ENCODE measurements at places on chromosomes 7 and 10.

DNA sequence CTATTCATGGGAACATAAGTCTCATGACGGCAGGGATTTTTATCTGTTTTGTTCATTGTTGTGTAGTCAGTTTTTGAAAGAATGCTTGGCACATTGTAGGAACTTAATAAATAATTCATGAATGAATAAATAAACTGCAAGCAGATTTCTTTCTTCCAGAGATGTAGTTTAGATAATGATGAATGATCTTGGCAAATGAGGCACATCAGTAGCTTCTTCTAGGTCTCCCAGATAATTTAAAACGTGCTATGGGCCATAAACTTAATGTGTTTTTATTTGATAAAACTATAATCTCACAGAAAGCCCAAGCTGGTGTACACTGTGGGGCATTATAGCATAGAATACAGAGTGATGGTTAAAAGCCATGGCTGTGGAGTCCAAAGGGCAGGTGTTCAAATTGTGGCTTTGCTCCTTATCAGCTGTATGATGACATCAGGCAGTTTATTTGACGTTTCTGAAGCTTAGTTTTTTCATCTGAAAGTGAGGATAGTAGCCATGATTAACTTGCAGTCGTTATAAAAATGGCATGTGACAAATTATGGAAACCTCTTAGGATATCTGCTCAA, 3.5 kb downstream of the MGAM start:
- no peak for DNase-seq

DNA sequence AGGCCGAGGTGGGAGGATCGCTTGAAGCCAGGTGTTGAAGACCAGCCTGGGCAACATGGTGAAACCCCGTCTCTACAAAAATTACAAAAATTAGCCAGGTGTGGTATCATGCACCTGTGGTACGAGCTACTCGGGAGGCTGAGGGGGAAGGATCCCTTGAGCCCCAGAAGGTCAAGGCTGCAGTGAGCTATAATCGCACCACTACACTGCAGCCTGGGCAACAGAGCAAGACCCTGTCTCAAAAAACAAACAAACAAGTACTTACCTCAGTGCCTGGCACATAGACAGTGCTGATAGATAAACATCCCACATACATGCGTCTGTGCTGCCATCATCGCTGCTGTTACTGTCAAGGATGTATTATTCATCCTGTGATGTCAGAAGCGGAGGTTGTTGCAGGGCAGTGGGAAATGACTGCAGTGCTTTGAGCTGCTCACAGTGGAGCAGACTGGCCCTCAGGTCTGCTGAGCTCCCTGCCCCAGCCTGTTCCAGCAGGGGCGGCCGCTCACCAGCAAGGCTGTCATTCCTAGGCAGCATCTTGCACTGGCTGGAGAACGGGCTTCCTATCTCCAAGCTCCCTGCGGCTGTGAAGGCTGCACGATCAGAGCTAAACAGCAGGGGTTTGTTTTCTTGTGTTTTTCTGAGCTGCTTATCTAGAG, 18.6 kb downstream of the FOXK1 start:
- DNase-seq, result no peak

DNA sequence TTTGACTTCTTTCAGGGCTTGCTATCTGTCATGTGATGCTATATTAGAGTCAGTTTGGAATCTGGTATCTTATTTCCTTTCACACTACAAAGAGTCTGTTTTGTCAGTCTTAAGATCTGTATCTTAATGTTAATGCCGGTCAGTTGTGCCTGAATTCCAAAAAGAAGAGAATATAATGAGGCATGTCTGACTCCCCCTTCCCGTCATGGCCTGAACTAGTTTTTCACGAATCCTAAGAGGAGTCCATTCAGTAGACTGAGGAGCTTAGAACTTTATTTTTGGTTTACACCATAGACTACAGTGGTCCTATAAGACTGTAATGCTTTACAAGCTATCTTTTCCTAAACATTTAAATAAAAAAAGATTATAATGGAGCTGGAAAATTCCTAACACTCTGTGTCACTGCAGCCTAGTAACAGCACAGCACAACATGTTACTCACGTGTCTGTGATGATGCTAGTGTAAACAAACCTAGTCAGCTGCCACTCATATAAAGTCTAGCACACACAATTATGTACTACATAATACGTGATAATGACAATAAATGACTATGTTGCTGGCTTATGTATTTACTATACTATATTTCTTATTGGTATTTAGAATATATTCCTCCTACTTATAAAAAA, 50.6 kb downstream of the VPS41 start:
- DNase-seq, result no peak

DNA sequence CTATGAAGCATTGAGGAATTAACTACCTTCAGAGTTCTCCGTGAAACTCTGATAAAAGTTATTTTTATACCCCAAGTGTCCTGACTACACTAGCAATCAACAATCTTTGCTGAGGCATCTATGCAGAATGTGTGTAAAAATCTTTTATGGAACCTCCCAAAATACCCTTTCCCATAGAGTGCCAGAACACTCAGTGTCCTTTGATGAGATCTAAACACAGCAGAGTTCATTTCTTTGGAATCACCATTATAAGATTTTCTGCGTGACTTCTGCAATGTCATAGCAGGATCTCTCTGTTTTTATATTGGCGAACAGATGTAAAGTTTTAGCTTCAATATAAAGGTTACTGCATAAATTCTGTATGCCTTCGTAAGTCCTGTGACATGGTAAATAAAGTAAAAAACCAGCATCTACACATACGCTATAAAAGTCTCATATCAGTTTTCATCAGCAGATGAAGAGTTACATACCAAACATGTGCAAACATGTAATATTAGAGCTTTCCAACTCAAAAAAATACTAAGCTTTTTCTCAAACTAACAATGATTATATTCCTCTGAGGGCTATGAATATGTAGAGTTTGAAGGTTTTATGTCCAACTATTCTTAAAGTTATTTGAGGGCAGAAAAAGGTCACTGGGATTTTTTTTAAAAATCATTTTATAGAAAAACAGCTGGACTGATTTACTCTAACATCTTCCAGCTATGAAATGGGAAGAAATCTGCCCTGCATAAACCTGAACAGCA, 67.2 kb downstream of the SKIDA1 start:
- DNase-seq, result no peak

DNA sequence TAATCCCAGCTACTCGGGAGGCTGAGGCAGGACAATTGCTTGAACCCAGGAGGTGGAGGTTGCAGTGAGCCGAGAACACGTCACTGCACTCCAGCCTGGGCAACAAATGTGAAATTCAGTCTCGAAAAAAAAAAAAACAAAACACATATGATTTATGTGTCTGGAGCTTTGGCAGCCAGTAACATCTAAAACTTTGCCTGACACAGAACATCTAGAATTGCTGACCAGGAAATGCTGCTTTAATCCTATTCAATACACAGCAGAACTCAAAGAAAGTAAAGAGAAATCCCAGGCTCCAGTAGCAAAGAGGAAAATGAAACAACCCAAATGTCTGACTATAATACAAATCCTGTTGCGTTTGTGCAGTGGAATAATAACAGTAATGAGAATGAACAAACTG, 4.5 kb upstream of the CCDC6 start:
- no peak for DNase-seq

DNA sequence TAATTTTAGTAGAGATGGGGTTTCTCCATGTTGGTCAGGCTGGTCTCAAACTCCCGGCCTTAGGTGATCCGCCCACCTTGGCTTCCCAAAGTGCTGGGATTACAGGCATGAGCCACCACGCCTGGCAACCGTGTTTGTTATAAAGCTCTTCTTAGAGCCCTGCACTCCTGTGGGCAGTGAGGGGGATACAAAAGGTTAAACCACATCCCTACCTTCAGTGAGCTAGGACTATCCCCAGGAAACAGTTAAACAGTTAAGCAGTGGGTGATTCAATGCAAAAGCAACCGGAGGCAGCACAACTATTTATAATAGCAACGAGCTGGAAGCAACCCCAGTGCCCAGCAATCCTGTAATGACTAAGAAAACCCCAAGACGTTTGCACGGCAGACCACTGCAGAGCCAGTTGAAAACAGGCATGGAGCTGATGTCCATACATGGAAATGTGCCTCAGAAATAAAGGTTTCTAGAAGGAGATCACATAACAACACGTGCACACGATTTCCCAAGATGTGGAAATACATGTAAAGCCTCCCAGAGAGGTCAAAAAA, 107.2 kb upstream of the LYZL2 start:
- no peak for DNase-seq

- DNase-seq, result no peak
Observed at GRCh38 chr7:26153241-26153822, 1.3 kb downstream of the NFE2L3 start.

DNA sequence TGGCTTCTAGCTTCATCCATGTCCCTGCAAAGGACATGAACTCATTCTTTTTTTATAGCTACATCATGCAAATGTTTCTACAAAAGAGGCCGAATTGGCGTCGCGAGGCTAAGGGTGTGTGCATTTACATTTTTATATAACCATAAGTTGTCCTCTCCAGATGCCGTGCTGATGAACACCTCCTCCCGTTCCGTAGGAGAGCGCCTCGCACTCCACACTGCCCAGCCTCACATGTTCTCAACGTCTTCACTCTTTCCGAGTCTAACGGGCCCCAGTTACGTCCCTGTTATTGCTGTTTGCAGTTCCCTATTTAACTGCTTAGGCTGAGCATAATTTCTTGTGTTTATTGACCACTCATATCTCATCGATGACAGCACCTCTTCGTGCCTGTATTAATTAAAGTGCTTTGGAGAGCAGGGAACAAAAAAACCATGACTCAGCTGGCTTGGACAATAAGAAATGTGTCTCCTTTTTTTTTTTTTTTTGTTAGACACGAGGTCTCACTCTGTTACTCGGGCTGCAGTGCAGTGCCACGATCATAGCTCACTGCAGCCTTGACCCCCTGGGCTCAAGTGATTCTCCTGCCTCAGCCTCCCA, 113.5 kb upstream of the SDK1 start:
- no peak for DNase-seq

- no peak for DNase-seq
Observed at GRCh38 chr10:49310460-49310859, 11.5 kb downstream of the C10orf71 start.

DNA sequence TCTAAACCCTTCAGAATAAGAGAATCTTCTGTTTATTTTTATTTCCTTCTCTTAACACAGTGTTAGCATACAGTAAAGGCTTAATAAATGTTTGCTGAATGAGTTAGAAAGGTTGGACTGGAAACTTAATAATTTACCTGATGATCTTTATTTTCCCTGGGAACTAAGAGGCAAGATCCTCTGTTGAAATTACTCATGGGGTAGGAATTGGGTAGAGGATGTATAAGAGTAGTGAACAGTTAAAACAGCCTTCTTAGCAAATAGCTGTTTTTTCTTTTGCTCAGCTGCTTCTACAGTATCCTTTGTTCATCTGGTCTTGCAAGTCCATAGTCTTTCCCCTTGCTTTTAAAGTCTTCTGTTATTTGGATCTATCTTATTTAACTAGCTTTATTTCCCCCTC, 80.0 kb downstream of the AKAP9 start:
- DNase-seq, result no peak

DNA sequence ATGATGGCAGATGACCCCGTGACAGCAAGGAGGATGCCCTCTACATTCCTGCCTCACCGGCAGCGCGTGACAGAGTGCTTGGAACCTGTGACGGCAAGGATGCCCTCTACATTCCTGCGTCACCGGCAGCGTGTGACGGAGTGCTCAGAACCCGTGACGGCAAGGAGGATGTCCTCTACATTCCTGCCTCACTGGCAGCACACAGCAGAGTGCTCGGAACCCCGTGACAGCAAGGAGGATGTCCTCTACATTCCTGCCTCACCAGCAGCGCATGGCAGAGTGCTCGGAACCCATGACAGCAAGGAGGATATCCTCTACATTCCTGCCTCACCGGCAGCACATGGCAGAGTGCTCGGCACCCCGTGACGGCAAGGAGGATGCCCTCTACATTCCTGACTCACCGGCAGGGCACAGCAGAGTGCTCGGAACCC, 231.0 kb downstream of the DIP2C start:
- DNase-seq, result no peak

- DNase-seq, result no peak
Observed at GRCh38 chr10:13395540-13395939, 47.4 kb upstream of the SEPHS1 start.

- DNase-seq, result no peak
Observed at GRCh38 chr7:139783647-139784385, 6.0 kb upstream of the HIPK2 start.

DNA sequence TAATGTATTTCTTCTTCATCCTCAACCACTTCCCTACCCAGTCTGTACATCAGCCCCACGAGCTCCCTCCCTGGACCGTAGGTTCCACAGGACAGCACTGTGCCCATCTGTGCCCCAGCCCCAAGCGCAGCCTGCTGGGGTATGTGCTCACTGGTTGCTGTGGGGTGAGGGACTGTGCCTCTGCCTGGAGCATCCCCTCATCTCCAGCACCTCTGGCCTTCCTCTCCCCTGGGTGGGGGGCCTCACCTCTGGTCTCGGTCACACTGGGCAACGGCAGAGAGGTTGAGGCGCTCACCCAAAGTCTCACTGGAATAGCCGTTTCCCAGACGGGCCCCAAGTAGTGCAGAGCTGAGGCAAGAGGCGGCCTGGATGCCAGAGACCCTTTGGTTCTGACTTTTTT, 1.5 kb upstream of the PRKAR1B start:
- DNase-seq, result no peak

- DNase-seq, result no peak
Observed at GRCh38 chr7:35316549-35316948, 62.6 kb upstream of the TBX20 start.

- DNase-seq, result no peak
Observed at GRCh38 chr10:121302541-121303180, 295.6 kb downstream of the FGFR2 start.

DNA sequence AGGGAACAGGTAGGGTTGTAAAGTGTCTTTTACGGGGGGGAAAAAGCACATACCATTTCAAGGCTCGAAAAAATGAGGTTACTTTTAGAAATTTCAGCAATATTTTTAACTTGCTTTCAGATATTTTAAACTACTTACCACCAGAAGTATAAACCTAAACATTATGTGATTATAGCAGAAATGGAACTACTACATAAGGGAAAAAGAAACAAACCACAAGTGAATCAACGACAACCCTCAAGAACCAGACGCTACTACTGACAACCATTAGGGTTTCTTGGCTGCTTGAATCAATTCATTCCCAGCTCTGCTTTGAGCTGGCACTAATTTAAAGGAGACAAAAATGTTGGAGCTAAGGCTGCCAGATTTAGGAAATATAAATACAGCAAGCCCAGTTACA, 80.1 kb downstream of the ZFAND4 start:
- no peak for DNase-seq

GRCh38 chr10:130935128-130935439, 376.4 kb downstream of the TCERG1L start:
- DNase-seq, result no peak

GRCh38 chr7:128783143-128783861, 7.7 kb upstream of the OPN1SW start:
- no peak for DNase-seq

Measured in central memory CD4-positive, alpha-beta T cell (primary cell).